ENCODE measurements at places on chromosomes 1 and 21.

DNA sequence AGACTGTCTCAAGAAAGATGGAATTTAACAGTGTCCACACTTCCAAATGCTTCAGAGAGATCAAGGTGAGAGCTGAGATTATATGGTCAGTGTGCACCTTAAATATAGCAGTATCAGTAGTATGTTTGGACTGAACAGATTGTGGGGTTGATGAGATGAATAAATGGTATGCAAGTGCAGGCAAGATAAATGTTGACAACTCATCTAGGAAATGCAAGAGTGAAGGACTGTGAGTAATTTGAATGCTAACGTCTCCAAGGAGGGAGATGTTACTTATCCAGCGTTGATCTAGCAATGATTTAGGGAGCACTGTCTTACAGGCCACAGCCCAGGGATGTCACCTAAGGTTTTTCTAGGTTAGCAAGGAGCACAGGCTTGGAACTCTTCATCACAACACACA is 170.7 kb upstream of the GALNT2 start:
- no peak for DNase-seq

GRCh38 chr1:203556047-203556851 is 62.3 kb downstream of the OPTC start:
- no peak for DNase-seq

DNA sequence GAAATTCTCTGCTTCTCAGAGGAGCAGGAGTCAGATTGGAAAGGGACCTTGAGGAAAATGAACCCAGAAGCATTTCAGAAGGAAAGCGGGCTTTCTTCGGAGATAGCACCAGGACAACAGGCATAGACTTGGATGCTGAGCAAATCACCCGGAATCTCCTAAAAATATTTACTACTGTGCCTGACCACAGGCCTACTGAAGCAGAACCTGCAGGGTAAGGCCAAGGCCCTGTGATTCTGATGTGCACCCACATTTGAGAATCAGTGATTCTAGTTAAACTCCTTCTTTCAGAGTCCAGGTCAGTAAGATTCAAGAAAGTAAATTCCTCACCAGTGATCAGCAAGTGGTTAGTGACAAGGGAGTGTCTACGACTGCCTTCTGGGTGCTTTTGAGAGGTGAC is 307.3 kb upstream of the DUSP10 start:
- no peak for DNase-seq

DNA sequence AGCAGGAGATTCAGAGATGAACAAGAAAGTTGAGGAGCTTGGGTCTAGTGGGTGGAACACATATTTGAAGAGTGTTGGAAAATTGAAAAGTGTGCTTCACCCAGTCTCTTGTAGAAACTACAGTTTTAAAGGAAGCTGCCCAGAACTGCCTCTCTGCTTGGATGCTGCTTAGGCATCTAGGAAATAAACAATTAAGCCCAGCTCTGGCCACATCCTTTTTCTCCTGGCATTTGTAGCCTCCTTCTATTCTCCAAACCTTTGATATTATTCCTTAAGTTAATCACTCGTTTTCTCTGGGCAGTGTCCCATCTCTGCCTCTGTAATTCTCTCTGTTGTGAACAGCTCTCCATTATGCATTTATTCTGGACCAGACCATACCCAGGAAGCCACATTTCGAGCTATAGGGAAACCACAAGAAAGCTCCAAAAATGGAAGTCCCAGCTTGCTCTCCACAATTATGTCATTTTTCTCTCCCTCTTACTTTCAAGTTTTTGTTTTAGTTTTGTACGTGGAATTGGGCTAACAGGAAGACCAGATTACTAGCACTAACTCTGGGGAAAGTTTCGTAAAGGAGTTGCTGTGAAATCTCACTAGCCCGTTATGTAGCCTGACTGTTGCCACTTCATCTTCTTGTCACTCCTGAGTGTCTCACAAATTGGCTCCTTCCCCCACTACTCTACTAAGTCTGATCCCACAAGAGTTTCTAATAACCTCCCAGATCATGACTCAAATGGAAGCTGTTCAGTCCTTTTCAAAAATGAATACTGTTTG is 102.2 kb downstream of the NTMT2 start:
- DNase-seq, result no peak

- no peak for DNase-seq
Measured at GRCh38 chr1:172843444-172843843, 184.5 kb downstream of the FASLG start.

DNA sequence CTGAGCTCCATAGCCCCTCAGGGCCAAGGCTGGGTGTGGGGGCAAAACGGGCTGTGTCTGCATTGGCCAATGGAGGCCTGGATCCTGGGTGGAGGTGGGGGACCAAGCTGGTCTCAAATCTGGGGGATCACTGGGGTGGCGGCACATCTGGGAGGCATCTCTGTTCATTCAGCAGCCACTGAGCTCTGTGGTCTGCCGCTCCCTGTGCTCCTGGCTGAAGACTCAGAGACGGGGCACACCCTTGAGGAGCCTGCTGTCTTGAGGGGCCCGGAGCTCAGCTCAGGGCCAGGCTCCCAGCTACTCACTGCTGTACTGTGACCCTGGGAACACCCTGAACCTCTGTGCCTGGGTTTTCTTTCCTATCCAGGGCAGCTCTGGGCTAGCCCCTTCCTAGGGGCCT is 90.3 kb upstream of the WNT4 start:
- no peak for DNase-seq
